ENCODE measurements at places on chromosomes 11 and 22.

- no peak for DNase-seq
Observed at GRCh38 chr22:32579529-32580220, 105.1 kb downstream of the FBXO7 start.

DNA sequence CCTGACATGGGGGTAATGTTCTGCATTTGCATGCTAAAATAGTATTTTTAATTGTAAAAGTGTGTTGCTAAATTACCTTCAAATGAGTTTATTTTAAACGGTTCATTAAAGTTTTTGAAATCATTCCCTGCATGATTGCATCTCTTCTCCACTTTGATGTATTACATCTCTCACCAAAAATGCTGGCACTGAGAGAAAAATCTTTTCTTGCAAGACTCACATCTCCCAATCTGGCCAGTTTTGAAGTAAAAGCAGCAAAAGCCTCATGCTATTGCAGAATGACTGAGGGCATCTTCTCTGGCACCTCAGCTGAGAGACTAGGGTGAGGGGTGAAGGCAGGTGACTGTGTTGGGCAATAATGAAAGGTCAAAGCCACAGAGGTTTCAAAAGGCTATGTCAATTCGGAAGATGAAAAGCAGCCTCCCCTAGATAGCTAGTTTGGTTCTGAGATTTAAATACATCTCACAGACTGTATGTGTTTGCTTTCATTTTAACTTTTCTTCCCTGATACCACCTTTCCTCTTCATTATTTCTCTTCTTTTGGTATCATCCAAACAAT is 292.2 kb upstream of the RAG2 start:
- DNase-seq: no peak

GRCh38 chr11:119729951-119730613 is 1.1 kb upstream of the NECTIN1 start:
- DNase-seq: no peak

DNA sequence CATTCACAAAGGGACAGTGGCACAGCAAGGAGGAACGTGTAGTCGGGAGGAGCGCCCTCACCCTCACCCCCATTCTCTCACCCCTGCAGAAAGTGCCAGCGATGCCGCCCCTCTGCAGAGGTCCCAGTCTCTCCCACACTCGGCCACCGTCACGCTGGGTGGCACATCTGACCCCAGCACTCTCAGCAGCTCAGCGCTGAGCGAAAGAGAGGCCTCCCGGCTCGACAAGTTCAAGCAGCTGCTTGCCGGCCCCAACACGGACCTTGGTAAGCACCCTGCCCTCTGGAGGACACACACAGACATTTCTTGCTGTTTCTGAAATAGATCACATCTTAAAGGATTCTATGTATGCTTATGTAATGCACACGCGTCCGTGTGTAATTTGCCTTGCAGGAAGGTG is 34.9 kb downstream of the TBC1D22A start:
- DNase-seq: no peak

DNA sequence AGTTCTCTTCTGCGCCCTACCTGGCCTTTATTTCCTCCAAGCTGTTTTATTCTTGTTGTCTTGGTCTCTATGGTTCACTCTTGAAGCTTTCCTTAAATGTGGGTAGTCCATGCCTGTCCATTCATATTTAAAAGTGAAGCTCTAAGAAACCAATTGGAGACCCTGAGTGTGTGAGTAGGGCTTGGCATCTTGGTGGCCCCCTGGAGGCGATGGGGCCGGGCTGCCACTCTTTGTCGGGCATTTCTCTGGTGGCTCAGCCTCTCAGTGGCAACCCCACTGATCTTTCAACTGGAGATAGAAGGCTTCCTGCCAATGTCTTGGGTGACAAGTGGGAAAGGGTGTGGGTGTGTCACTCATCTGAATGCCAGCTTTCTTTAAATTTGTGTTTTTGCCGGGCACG is 9.1 kb downstream of the TRPT1 start:
- DNase-seq: no peak

- DNase-seq: no peak
Observed at GRCh38 chr22:44793106-44793505, 40.7 kb downstream of the ARHGAP8 start.

GRCh38 chr11:118939953-118940598 is 14.3 kb upstream of the BCL9L start:
- no peak for DNase-seq

DNA sequence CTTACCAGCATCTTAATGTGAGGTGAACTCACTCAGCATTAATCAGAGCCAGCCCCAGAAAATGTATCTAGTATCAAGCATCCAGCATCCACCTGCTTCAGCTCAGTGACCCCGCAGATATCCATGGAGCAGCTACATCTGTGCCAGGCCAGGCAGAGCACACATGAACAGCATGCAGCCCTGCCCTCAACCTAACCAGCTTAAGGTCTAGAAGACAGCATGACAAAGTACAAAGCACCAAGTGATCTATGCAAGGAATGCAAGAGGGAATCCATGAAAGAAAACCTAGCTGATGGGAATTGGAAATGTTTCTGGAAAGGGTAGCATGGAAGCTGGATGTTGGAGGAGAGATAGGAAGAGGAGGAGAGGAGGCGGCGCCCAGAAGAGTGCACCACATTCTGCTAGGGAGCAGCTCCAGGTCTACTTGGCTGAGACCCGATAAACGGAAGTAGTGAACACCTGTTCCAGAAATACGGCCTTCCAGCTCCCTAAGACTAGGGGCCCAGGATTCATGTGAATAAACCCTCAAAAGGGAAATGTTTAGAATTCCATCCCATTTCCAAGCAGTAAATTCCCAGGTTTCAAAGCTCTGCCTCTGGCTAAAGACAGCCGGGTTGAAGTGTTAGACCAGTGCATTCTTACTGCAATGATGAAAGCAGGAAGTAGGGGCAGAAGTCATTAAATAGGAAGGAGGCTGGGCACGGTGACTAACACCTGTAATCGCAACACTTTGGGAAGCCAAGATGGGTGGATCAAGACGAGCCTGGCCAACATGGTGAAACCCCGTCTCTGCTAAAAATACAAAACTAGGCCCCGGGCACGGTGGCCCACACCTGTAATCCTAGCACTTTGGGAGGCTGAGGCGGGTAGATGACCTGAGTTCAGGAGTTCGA is 23.5 kb upstream of the L3MBTL2 start:
- DNase-seq: no peak

GRCh38 chr11:103946793-103947545 is 89.5 kb upstream of the DDI1 start:
- DNase-seq: no peak

DNA sequence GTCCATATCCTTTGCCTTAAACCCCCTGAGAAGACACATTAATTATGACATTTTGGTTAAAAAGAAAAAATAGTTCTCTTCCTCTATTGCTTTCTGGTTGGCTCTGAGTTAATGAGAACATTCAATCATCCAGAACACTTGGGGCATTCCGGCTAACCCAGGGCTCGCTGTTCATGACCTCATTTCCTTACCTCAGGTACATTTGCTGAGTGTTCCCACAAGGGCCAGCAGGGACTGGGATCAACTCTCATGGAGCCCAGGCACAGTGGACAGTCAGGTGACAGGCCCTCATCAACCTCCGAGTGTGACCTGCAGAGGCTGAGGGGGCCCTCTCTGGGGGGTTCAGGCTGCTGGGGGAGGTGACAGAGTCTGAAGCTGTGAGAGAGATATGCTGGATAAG is 98.9 kb downstream of the MYO18B start:
- DNase-seq: no peak

GRCh38 chr11:5703741-5704536 is 14.3 kb downstream of the TRIM22 start:
- DNase-seq: no peak

GRCh38 chr11:102286292-102286691 is 31.0 kb upstream of the BIRC3 start:
- no peak for DNase-seq

DNA sequence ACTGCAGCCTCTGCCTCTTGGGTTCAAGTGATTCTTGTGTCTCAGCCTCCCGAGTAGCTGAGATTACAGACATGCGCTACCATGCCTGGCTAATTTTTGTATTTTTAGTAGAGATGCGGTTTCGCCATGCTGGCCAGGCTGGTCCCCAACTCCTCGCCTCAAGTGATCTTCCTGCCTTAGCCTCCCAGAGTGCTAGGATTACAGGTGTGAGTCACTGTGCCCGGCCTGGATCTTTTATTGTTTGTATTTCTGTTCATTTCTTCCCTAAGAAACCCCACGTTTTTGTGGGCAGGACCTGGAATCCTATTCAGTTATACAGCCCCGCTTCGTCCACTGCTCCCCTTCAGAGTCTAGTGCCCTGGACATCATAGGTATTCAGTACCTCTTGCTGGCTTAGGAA is 28.7 kb downstream of the ZBTB16 start:
- DNase-seq: no peak

- no peak for DNase-seq
Observed at GRCh38 chr22:37777122-37777687, 30.5 kb upstream of the GCAT start.

DNA sequence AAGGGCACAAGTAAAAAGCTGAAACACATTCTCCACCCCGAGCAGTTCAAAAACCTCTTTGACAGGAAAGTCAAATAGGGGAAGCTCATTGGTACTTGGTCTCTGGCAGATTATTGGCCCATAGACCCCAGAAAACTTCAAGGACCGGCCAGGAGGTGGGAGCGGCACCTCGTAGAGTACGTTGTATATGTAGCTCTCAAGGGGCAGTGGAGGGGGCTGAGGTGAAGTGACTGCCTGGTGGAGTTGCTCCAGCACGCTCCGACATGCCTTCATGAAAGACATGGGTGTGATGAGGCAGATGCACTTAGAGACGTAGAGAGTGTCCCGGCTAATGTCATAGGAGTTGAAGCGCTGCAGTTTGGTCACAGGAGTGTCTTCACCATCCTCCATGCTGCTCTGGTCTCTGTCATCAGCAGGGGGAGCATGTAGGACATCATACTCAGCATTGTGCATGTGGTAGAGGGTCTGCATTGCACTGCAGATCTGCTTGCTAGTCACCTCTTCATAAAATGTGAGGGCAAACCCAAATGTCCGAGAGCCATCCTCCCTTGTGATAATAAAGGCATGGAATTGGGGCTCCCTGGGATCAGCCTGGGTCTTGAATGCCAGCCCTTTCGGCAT is 61.3 kb downstream of the DENND5A start:
- no peak for DNase-seq

DNA sequence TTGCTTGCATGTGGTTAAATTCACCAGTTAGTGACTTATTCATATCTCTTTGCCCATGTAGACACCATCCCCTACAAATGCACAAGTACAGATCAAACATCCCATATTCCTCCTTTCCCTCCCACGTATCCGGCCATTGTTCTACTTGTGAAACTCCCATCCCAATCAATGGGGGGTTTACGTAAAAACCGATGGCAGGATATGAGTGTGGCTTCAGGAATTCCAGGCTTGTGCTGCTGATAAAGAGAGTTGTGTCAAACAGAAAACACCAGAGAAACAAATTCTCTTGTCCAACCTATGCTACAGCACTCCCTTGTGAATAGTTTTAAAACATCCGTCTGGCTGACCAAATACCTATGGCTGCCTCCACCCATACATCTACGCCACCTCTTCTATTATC is 15.5 kb downstream of the FLI1 start:
- DNase-seq: no peak
